Activated CD8-positive, alpha-beta memory T cell treated with anti-CD3 and anti-CD28 coated beads for 1 hour (primary cell): ENCODE measurements at places on chromosomes 3 and 15.

DNA sequence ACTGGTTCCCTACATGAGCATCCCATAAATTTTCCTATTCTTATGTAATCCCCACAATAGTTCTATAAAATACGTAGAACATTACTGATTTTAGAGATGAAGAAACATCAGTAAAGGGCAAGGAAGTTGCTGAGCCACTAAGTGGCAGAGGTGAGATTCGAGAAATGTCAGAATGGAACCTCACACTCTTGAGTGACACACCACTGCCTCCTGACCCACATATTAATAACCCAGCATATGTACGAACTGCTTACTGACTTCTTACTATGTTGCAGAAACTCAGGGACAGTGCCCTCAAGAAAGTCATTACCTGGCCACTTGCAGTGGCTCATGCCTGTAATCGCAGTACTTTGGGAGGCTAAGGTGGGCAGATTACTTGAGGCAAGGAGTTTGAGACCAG lies 1022.4 kb downstream of the FHIT start:
- DNase-seq = no peak

DNA sequence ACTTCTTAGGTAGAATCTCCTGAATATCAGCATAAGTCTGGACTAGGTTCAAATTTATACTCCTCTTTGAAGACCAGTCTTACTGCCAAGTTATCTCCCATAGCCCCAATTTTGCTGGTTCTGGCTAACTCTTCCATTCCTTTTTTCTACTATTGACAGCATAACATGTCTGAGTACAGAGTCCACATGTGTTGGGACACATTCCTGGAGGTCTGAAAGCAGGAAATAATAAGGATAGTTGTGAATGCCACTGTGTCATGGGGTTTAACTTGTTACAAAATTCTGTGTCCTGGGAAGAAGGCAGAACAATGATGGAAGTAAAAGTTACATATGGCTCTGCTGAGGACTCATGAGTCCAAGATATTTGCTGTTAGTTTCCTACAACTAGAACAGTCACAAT lies 57.4 kb upstream of the ZBTB20 start:
- no peak for DNase-seq

DNA sequence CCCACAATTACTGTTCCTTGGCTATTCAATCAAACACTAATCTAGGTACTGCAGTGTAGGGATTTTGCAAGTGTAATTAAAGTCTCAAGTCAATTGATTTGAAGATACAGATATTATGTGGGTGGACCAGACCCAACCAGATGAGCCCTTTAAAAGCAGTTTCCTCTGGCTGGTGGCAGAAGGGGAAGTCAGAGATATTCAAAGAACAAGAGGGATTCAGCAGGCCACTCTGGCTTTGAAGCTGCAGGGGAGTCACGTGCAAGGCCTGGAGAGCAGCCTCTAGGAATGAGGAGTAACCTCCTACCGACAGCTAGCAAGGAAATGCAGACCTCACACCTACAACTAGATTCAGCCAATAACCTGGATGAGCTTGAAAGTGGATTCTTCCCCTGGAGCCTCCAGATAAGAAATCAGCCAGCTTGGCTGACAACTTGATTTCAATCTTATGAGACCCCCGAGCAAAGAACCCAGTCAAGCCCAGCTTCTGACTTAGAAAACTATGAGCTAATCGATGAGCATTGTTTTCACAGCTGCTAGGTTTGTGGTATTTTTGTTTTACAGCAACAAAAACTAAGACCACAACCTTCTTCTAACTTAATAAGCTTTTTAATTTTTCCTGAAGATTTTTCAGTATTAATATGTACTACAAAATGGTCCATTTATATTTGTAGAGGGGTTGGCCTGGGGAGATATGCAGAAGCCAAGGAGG lies 13.4 kb downstream of the HACD2 start:
- DNase-seq = no peak

DNA sequence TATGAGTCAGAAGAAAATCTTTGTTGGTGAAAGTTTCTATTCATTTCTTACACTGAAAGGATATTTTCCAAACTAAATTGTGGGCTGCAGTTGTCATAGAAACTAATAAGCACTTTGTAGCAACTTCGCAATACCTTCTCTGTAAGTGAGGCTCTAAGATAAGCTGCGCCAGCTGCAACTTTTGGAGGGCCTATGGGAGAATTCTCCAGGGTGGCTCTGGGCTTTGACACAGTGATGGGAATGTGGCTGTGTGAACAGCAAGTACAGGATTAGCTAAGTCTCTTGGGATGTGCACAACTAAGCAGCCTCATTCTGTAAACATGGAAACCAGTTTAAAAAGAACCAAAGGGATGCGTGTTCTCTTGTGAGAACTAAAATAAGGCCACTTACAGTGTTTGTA lies 124.6 kb upstream of the SGO1 start:
- no peak for DNase-seq

- DNase-seq = no peak
Observed at GRCh38 chr15:51318382-51319150, 19.8 kb downstream of the CYP19A1 start.

DNA sequence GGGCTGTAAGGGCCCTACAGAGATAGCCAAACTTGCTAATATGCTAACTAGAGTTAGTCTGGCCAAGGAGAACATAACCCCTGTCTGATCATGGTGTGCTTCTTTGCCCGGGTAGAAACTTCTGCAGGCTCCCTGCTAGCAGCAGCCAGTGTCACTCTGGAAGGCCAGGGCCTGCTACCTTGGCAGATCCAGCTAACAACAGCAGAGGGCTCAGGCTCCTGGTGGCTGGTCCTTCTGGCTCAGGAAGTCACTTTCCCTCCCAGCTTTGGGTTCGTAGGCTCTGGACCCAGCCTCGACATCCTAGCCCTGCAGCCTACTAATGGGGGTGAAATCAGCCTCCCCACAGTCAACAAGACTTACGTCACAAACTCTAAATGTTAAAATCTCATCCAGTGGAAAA lies 373.7 kb upstream of the RGMA start:
- DNase-seq = no peak

DNA sequence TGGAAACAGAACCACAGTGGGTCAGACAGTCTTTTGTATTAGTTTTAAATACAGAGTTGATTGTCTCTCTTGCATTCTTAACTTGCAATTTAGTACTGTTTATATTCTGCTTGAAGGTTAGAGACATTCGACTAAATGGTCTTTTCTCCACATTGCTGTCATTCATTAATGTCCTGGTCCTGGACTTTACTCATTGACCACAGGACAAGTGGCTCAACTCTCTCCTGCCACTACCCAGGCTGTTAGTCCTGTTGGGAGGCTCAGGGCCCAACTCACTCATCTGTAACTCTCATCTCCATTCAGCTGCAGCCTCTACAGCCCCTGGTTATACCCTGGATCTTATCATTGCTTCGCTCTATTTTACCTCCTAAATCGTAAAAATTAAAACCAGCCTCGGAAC lies 427.4 kb downstream of the LPP start:
- DNase-seq = no peak

- no peak for DNase-seq
Observed at GRCh38 chr3:197836244-197836643, 45.2 kb downstream of the LRCH3 start.

GRCh38 chr3:13110678-13111116 lies 37.5 kb upstream of the IQSEC1 start:
- no peak for DNase-seq

GRCh38 chr3:13714251-13714916 lies 165.5 kb downstream of the FBLN2 start:
- DNase-seq = no peak

- DNase-seq = no peak
Observed at GRCh38 chr3:121809249-121809648, 25.6 kb downstream of the IQCB1 start.

DNA sequence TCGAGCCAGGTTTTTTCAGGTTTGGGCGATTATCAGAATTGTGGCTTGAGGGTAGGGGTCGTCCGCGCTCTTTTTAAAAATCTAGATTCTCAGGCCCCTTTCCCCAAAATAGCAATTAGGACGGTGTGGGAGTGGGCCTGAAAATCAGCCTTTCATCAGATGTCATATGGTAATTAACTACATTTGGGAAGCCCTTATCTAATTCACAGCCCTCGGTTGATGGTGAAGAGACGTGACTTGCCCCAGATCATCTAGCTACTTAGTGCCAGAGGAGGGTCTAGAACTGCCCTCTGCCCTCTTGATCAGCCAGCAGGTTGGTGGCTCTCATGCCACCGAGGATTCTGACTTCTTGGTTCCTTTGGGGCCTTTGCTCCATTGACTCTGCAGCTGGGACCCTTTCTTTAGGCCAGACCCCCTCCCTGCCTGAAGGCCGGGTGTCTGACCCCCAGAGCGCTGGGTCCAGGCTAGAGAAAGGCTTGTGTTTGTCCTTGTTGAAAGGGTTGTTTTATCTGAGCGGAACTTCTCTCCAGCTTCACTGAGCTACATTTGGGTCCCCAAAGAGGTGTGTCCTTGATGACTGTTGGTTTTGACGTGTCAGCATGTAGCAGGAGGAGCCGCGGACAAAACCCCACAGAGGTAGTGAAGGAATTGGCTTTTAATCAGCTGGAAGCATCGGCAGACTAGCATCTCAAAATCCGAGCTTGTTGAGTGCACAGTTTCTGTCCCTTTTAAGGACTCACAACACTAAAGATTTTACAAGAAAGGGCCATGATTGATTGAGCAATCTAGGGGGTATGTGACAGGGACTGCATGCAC lies 857 bp downstream of the AEN start:
- DNase-seq = no peak

- no peak for DNase-seq
Observed at GRCh38 chr3:11379238-11379823, 107.1 kb downstream of the ATG7 start.

DNA sequence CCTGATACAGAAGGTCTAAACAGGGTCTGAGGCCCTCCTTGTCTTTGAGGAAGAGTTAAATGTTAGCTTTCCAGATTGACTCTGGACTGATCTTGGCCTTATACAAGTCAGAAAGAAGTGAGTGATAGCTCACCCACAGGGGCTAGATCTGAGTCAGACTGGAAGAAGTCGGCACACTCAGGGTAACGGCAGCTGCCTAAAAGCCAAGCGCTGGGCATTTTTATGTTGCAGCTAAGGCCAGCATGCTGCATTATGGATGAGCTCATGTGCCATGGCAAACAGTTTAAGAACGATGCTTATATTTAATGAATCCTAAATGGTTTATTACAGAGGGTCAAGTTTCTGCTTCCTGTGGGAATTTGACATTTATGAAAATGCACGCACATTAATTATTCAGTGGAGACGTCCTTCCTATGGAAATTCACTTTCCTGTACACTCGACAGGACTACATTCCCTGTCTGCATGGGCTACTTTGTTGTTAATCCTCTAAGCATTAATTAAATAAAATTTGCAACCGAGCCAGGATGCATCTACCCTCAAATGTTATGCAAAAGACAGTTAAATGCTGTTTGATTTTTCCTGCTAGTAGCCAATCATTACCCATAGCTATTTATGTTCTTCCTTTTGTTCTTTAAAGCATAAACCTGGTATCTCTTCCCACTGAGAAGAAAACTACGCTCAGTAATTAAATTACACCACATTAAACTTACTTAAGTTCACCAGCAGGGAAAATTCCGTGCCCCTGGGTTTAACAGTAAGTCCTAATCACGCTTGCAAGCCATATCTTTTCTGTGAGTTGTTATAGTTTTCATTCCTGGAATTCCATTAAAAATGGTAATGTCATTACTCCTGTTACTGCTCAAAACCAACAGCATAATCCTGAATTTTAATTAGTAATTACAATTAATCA lies 762.7 kb upstream of the CFAP20DC start:
- DNase-seq = no peak

GRCh38 chr3:104768886-104769285 lies 597.8 kb upstream of the ALCAM start:
- no peak for DNase-seq

DNA sequence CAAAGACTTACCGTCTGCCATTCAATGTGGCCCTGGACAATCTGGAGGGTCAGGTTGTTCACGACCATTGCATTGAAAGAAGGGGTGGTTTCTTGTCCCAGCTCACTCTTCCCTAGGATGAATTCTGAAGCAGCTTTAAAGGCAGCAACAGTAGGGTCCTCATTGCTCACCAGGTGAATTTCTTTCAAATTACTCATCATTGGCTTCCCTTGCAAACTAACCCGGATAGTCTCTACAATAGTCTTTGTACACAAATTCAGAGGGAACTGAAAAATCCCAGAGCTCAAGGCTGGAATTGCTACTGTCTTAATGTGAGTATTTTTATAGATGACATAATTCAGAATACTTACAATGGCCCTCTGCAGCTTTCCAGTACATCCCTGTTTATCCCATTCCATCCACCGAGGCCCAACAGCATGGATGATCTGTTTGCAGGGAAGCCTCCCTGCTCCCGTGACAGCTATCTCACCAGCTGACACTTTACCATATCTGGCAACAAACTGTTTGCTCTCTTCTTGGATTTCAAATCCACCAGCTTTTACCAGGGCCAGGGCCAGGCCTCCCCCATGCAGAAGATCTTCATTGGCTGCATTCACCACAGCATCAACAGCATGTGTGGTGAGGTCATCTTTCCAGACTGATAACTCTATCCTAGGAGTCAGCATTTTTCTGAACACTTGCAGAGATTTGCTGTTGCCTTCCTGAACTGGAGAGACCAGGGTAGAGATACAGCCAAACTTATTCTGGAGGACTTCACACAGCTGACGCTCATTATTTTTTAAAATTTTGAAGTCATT lies 8.6 kb downstream of the PARP9 start:
- DNase-seq = no peak

GRCh38 chr3:172194702-172195406 lies 155.5 kb downstream of the FNDC3B start:
- DNase-seq = no peak

GRCh38 chr15:81889485-81889881 lies 156.3 kb downstream of the MEX3B start:
- DNase-seq = no peak

- no peak for DNase-seq
Observed at GRCh38 chr15:26893351-26894065, 26.6 kb downstream of the GABRA5 start.

- DNase-seq = no peak
Observed at GRCh38 chr3:52080830-52081719, 24.7 kb upstream of the DUSP7 start.

- no peak for DNase-seq
Observed at GRCh38 chr15:74405823-74406222, 27.9 kb downstream of the SEMA7A start.

DNA sequence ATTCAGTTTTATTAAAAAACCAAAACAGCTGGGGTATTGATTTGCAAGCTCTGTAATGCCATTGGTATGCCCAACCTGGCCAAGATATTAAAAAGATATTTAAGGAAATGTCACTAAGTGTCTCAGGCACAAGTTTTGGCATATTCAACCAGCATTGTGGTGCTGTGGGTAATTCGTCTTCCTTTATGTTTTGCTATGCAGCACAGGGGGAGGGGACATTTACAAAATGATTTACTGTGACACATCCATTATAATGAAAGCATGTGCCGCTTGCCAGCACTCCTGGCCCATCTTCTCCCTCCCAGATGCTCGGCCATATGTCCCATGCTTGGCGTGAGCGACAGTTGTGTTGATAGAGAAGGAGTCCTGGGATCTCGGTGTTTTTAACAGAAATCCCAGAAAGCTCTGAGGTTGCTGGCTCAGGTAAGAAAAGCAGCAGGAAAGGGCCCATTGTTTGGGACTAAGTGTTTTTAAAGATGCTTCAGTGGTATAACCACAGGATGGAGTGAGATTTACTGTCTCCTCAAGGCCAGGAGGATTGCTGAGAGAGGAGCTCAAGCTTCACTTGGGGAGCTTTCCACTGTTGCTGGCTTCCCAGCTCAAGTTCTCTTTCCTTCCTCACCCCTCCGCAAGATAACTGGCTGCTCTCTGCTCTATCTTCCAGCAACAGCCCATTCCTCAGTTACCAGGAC lies 158.2 kb upstream of the TSC22D2 start:
- no peak for DNase-seq

GRCh38 chr3:9101286-9101685 lies 138.0 kb upstream of the RAD18 start:
- DNase-seq = no peak

- DNase-seq = no peak
Observed at GRCh38 chr3:98732286-98733052, 30.7 kb upstream of the ST3GAL6 start.
